GM06990 (cell line): ENCODE measurements at places on chromosomes 1 and 21.

GRCh38 chr1:109631513-109632505 lies 12.2 kb downstream of the AMPD2 start:
- DNase-seq: no peak

GRCh38 chr1:19647643-19648042 lies 3.5 kb downstream of the NBL1 start:
- DNase-seq: no peak

DNA sequence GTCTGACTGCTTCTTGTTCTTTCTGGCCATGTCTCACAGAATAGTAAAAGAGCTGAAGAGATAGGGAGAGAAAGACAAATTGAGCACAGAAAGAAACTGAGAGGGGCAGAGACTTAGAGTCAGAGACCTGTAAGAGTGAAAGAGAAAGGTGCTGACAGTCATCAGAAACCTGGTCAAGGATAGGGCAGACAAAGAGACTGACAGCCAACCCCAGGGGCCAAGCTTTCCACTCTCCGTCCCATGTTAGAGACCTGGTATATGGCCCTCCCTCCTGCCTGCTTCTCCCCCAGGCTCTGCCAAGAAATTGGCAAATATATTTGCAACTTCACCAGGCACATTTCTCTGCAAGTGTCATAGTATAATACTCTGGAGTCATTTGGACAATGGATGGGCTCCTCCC lies 64.6 kb downstream of the RHBG start:
- DNase-seq: no peak

GRCh38 chr21:45959779-45960390 lies 21.7 kb upstream of the COL6A1 start:
- no peak for DNase-seq

DNA sequence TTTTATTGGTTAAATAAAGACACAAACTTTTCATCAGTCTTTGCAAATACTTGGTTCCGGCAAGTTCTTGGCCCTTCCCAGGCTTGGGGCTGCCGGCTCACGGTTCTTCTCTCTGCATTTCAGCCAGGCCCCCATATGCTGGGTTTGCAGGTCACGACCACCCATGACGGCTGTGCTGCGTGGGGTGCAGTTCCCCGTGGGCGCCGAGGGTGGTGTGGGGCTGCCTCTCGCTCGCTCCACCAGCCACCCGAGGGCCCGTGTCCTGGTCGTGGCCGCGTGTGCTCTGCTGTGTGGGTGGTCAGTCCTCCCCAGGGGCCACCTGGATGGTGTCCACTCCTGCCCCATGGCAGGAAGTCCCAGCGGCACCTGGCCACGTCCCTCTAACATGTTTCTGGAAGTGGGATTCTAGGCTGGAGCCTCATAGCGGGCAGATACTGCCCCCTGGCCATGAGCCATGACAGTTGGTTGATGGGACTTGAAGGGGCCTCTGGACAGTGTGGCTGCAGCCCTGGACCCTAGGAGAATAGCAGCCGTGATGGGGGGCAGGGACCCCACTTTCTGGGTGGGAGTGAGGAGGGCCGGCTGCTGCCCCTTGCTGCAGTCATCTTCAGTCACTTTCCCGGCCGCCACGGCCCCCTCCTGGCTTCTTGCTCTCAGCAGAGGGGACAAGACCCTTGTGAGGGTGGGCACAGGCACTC lies 46.3 kb downstream of the SKI start:
- DNase-seq: no peak

DNA sequence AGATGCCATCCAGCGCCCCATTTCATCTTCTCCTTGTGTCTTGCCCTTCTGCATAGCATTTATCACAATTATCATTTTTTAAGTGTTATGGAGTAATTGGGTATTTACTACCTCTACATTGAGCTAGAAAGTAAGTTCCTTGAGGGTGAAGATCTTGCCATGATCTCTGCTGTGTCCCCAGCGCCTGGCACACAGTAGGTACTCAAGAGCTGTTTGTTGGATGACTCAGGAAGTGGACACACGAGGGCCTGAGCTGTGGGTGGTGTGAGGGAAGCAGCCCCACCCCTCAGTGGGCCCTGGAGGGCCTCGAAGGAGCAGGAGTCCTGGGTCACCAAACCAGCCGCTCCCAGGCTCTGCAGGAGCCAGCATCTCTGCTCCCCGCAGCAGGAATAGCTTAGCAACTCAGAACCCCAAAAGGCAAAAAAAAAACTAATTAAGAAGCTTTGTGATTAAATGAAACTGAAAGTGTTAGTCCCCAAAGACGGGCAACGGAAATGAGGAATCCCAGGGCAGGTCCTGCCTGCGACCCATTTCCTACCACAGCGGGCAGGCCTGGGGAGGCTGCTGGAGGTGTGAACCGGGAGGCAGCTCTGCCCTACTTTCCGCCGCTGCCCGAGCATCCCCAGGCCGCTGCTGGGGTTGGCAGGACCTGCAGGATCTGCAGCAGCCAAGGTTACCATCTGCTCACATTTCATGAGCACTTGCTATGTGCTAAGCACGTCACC lies 87.7 kb downstream of the LACTBL1 start:
- DNase-seq: peak; percentile 33

DNA sequence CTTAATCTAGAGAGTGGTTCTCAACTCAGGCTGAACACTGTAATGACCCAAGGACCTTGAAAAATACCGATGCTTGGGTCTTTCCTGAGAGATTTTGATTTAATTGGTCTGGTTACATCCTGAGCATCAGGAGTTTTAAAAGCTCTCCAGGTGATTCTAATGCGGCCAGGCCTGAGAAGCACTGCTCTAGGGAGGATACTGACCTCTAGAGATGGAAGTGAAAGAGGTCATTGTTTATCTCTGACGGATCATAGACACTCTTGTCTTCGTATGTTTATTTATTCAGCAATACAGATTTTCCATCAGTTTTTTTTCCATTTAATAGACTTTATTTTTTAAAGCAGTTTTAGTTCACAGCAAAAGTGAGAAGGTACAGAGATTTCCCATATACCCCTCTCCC lies 54.5 kb upstream of the IGSF5 start:
- no peak for DNase-seq

DNA sequence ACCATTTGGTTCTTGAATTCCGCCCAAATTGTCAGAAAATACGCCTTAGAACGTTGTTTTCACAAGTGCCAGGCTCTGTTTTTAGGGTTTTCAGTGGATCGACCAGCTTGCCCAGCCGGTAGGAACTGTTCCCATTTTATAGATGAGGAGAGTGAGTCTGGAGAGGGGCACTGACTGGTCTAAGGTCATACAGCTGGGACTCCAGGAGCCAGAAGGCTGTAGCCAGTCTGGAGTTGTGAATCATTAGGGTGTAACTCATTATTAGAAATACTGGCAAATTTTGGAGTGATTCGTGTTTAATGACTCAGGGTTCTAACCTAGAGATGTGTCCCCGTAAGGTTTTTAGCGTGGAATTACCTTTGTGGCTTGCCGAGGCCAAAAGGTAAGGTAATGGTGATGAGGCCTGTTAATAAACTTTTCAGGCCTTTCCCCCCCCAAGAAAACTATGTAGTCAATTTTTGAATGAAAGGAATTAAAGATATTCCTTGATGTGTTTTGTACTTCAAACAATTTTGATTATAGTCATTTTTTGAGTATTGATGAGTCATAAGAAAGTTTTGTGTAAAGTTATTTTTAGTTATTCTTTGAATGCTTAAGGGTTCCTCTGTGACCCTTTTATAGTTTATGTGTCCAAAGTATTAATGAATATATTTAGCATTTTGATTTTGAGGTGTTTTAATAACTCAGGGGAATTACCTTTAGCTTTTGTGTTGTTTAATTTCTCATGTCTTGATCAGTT lies 2.1 kb downstream of the DYRK1A start:
- no peak for DNase-seq

- DNase-seq: no peak
Observed at GRCh38 chr1:179012038-179012437, 13.7 kb upstream of the FAM20B start.
